ENCODE measurements at places on chromosomes 11 and 22.

GRCh38 chr11:11710556-11710955, 88.8 kb upstream of the GALNT18 start:
- no peak for DNase-seq

GRCh38 chr11:83717537-83717936, 431.4 kb upstream of the CCDC90B start:
- no peak for DNase-seq

DNA sequence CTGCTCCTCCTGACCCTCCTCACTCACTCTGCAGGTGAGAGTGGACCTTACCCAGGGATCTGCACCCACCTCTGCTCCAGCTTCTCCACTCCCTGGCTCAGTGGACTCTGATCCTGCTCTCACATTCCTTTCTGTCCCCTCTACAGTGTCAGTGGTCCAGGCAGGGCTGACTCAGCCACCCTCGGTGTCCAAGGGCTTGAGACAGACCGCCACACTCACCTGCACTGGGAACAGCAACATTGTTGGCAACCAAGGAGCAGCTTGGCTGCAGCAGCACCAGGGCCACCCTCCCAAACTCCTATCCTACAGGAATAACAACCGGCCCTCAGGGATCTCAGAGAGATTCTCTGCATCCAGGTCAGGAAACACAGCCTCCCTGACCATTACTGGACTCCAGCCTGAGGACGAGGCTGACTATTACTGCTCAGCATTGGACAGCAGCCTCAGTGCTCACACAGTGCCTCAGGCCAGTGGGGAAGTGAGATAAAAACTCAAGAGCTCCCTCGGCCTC, 29.7 kb upstream of the VPREB1 start:
- DNase-seq, result no peak

DNA sequence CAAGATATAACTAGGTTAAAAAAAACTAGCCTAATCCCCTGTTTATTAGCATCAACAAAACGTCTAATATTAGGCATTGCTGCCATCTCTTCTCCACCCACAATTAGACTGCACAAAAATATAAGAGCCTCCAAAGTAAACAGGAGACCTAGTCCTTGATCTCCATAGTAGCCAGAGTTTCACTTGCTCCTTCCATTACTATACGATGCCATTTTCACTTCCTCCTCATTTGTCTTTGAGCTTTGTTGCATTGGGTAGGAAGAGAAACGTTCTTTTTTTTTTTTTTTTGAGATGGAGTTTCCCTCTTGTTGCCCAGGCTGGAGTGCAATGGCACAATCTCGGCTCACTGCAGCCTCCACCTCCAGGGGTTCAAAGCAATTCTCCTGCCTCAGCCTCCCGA, 42.3 kb upstream of the RDX start:
- no peak for DNase-seq

- DNase-seq, result peak; percentile 82
Observed at GRCh38 chr11:32894149-32894827, 1.7 kb downstream of the QSER1 start.

DNA sequence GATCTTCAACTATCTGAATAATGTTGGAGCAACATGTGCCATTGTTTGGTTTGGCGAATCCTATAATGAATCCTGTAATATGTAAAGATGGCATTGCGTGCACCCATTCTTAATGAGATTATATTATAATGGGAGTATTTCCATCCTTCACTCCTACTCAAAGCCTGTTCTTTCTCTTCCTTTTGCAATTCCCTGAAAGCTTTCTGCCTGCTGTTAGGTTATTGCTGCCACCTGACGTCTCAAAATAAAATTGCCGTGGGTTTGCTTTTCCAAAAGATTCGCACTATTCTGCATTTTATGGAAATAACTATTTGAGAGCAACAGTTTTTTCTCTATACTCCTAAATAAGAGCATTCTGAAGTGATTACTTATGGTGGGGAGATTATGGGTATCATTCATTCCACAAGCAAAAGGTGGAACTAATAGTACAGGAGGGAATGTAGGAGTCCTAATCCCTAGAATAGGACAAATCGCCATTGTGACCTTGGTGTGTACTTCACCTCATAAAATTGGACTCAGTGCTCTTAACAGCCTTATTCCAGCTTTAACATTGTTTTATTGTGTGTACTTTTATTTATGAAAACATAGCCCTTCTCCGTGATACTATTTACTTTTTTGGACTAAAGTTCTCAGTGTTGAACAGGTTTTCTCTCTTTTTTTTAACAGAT, 69.6 kb upstream of the ALKBH3 start:
- DNase-seq, result no peak

DNA sequence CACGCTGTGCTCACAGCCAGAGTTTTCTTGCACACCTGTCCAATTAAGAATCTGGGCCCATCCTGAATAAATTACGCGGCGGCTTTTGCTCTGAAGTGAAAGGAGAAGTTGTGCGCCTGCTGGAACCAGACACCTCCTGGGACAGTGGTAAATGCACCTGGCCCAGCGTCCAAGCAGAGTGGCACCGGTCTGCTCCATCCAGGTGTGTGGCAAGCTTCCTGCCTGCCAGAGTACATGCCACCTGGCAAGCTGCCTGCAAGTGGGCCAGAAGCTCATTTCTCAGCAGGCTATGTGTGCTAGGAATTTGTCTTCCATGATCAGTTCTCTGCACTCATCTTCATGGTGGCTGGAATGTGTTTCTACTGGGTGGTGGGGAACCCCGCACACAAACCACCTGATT, 660.6 kb downstream of the ETS1 start:
- no peak for DNase-seq

- DNase-seq, result no peak
Observed at GRCh38 chr11:130174642-130175041, 15.1 kb downstream of the ST14 start.

GRCh38 chr11:75743711-75744563, 24.6 kb upstream of the DGAT2 start:
- DNase-seq, result no peak

GRCh38 chr11:16299884-16300782, 56.2 kb downstream of the SOX6 start:
- DNase-seq, result no peak

- DNase-seq, result no peak
Observed at GRCh38 chr22:17578136-17578754, 14.9 kb downstream of the SLC25A18 start.

GRCh38 chr11:117219455-117219854, 12.4 kb downstream of the PCSK7 start:
- no peak for DNase-seq

DNA sequence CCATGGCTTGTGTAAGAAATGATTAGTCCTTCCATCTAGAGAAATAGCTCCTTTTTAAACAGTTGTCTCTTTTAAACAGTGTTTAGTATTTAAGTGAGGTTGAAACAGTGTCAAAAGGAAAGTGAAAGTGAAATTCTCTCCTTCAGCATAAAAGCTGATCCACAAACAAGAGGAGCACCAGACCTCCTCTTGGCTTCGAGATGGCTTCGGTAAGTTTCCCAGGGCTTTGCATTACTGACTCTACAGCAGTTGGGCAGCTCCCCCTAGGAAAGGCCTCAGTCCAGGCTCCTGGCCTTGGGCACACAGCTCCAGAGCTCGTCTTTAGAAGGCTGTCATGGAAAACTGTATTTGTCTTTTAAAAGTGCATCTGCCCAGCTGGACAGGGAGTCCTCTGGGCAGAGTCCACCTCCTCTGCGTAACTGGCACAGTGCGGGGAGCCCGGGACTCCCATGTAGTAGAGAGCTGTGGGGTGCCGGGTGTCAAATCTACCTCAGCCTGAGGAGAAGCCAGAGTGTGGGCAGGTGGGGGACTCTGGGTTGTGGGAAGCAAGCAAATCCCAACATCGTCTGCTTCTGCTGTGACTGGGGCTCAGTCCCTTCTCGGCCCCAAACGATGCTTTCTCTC, at the start of gene PLAAT4:
Gene PLAAT4, plus strand, starts transcription at position 140 of the 624 bp plus-strand sequence. Its CDS starts 61 bp downstream, at position 201.
- no peak for DNase-seq

DNA sequence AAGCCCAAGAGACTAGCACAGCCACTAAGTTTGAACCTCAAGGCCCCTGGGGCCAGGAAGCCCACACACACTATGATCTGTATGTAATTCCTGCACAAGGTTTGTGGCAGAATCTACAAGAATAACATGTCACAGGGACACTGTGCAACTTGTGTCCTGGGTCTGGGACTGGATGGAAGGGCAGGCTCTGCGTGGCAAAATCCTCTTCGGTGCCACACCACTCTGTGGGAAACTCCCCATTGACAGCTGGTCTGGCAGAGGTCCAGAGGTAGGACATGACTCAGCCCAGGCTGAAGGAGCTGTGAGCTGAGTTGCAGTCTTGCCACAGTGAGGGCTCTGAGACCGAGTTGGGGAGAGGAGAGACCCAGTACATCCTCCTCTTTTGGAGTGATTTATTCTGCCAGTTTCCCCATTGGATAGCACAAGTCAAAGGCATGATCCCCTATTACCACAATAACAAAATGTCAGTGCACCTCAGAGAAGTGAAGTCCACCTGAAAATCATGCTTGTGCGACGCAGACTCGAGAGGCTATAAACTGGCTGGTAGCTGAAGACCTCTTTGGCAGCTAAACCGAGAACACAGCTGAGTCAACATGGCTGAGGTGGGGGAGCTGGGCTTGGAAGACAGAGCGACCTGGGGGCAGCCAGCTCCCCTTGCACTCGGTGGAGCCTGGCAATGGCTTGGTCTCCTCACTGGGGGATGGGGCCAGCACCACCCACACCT, 23.3 kb upstream of the SERPIND1 start:
- no peak for DNase-seq

- DNase-seq, result no peak
Observed at GRCh38 chr11:15555161-15555560, 440.4 kb downstream of the INSC start.
